ENCODE measurements at places on chromosomes 1 and 21.

- no peak for DNase-seq
Observed at GRCh38 chr21:31912501-31912900, 39.7 kb downstream of the HUNK start.

- no peak for DNase-seq
Observed at GRCh38 chr1:193270996-193271395, 84.6 kb upstream of the B3GALT2 start.

- DNase-seq = no peak
Observed at GRCh38 chr1:198253259-198253658, 96.5 kb downstream of the NEK7 start.

DNA sequence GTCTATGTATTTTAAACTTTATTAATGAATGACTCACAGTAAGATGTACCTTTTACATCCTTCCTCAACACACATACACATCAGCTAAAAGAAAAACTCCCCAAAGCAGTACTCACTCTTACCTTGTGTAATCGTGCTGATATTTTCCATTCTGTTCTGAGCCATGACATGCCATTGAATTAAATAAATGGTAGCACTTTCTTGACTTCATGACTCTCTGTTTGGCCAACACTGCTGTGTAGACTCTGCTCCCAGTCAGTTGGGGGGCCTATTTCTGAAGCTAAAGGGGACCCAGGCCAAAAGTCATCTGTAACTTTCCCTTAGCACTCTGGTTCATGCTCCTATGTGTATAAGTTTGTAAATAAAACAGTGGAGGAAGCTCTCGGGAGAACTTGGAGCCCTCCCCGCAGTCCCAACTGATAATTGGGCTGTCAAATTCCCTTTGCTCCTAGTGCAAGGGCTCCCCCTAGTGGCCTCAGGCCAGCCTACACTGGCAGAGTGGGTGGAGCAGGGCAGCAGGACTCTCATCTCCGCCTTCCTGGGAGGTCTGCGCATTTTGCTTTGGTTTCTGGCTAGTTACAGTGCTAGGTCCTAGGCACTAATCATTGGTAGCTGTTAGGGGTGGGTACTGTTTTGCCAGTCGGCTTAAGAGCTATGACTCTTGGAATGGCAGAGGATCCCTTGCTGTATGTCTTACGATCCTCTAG lies 1.7 kb upstream of the FYB2 start:
- no peak for DNase-seq

- DNase-seq = no peak
Observed at GRCh38 chr1:246761396-246761795, 37.2 kb downstream of the SCCPDH start.

DNA sequence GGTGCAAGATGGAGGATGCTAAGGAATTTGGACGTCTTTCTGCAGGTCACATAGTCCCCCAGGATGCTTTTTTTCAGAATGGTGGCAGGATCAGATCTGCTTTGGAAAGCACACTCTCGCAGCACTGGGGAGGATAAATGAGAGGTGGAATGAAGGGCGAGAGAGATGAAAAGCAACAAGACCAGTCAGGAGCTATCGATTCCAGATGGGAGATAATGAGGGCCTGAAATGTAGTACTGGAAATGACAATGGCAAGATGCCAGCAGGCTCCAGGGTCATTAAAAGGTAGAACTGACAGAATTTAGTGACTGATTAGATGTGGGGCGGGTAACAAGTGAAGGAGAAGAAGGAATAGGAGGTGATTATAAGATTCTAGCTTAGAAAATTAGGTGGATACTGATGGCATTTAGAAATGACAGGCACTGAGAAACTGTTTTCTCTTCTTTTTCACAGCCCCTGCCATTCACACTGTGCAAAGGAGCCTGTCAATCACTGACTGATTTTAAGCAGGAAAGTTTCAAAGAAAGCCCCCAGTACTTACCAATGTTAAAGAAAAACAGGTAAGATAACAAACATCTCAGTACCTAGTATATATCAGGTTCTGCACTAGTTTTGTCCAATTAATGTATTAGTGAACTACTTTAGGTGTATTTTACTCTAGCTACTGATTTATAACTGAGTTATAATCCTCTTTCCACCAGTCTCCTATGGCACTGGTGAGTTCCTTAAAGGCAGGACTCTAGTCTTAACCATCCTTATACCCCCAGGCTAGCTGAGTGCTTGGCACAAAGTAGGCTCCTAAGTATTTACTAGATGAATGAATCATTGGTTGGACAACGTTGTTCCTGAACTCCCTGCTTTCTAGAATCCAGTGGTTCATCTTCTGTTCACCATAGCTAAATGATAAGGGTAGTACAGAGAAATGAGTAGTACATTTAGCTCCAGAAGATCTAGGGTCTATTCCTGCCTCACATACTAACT lies 9.2 kb downstream of the PIGM start:
- no peak for DNase-seq

DNA sequence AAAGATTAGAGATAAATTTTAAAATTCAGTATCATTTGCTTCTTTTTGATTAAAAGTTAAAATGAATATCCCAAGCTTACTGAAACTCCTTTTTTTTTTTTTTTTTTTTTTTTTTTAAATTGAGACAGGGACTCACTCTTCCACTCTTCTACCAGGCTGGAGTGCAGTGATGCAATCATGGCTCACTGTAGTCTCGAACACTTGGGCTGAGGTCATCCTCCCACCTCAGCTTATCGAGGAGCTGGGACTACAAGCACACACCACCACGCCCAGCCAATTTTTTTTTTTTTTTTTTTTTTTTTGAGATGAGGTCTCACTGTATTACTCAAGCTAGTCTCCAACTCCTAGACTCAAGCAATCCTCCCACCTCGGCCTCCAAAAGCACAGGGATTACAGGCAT lies 92.1 kb upstream of the RGS18 start:
- DNase-seq = no peak

GRCh38 chr1:36842448-36842847 lies 191.9 kb downstream of the GRIK3 start:
- no peak for DNase-seq

GRCh38 chr1:7852804-7853683 lies at the start of gene UTS2:
UTS2 (minus strand) TSS chr1:7853065; CDS start chr1:7853003, 62 bp downstream.
- no peak for DNase-seq

GRCh38 chr1:244365809-244366208 lies 85.9 kb downstream of the ADSS2 start:
- no peak for DNase-seq

- no peak for DNase-seq
Observed at GRCh38 chr1:174407665-174408064, 40.1 kb upstream of the GPR52 start.

DNA sequence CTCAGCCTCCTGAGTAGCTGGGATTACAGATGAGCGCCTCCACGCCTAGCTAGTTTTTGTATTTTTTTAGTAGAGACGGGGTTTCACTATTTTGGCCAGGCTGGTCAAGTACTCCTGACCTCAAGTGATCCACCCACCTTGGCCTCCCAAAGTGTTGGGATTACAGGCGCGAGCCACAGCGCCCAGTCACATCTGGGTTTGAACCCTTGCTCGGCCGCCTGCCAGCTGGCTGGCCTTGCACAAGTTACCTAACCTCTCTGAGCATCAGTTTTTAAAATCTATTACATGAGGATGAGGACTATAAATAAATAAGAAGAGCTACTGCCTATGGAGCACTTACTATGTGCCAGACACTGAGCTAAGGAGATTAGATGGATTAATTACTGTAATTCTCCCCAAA lies 17.7 kb upstream of the PADI2 start:
- no peak for DNase-seq

GRCh38 chr1:39828734-39829133 lies 40.1 kb upstream of the BMP8B start:
- no peak for DNase-seq

DNA sequence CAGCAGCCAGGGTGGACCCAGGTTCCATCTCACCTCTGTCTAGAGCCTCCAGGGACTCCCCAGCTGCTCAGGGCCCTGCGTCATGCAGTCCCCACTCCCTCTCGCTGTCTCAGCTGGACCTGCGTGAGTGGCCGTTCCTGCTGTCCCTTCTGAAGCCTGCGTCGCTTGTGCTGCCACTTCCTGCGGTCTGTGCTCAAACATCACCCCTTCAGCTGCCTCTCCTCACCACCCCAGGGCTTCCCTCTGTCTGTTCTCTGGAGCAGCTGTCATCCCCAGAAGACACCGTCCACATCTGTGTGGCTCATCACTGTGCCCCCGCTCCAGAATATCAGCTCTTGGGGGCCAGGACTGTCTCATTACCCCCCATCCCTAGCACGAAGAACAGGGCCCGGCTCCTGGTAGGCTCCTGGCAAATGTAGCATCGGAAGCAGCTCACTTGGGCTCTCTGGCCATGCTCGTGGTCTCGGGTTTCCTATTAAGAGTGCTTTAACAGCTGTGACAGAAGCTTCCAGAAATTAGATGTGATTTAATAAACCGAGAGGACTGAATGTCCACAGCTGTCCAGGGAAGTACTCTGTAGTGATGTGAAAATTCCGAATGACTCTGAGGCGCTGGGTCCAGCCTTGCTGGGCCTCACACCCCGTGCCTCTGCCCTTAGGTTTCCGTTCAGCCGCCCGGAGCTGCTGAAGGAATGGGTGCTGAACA lies 3.3 kb downstream of the THAP3 start:
- no peak for DNase-seq

DNA sequence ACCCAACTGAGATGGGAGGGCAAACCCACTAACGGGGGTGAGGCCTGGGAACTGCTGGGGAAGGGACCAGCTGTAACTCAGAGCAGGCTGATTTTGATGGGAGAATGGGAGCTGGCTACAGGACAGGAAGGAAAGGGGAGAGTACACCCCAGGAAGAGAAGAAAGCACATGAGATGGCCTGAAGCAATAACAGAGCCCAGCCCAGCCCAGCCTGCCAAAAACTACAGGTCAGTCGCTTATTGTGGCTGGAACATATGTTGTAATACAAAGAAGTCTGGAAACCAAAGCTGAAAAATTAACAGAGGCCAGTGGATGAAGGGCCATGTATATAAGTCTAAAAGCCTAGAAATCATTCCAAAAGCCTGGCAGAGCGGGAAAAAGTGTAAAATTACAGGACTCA lies 1.6 kb downstream of the ITLN2 start:
- DNase-seq = no peak

GRCh38 chr1:74328851-74329250 lies 93.7 kb downstream of the TNNI3K start:
- DNase-seq = no peak

GRCh38 chr1:9351654-9352271 lies 59.1 kb downstream of the SPSB1 start:
- no peak for DNase-seq

DNA sequence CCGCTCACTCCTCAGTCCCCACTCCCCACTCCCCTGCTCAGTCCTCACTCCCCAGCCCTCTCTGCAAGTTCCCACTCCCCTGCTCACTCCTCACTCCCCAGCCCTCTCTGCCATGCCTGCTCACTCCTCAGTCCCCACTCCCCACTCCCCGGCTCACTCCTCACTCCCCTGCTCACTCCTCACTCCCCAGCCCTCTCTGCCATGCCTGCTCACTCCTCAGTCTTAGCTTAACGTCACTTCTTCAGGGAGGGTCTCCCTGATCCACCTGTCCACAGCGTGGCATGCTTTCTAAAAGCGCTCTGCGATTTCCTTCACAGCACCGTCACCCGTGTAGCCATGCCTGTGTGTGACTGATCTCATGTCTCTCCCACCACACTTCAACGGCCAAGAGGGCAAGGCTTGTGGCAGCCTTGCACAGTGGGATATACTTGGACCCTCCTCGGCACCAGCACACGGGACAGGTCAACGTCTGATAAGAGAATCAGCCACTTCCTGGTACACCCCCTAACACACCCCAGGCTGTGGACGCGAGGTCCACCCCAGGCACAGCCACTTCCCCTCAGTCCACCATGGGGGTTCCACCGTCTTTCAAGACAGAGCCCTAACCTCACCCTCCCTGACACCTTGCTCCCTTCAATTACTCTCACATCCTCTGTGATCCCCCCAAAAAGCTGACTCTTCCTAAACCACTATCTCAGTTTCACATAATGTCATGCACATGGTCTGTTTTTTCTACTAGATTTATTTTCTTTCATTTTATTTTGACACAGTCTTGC lies 14.0 kb downstream of the PRDM15 start:
- DNase-seq = no peak

GRCh38 chr1:172354291-172355274 lies 65.9 kb upstream of the C1orf105 start:
- no peak for DNase-seq

- DNase-seq = peak; percentile 54
Observed at GRCh38 chr21:37546949-37547614, 180.5 kb downstream of the DYRK1A start.

DNA sequence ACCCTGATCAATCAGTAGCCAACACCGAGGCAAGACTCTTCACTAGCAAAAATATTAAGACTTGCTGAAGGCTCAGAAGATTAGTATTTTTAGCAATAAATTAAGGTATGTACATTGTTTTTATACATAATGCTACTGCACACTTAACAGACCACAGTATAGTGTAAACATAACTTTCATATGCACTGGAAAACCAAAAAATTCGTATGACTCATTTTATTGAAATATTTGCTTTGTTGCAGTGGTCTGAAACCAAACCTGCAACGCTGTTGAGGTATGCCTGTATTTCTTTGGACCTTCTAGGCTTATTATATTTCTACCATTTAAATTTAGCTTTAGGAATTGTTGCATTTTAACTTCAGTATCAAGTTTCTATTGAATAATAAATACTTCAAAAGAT lies 65.8 kb upstream of the BCL9 start:
- DNase-seq = no peak

- DNase-seq = no peak
Observed at GRCh38 chr1:8939362-8939995, 6.2 kb upstream of the CA6 start.

DNA sequence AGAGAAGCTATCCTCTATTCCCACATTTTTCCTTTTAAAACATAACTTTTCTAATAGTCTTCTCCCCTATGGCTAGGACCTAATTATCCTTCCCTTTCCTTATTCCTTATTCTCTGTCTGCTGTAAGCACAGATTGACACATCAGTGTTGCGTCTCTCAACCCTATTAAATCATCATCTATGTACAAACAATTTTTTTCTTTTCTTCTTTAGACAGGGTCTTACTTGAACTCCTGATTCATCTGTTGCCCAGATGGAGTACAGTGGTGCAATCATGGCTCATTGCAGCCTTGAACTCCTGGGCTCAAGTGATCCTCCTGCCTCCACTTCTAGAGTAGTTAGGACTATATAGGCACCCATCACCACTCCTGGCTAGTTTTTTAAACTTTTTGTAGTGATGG lies 8.3 kb downstream of the KLHDC9 start:
- no peak for DNase-seq

DNA sequence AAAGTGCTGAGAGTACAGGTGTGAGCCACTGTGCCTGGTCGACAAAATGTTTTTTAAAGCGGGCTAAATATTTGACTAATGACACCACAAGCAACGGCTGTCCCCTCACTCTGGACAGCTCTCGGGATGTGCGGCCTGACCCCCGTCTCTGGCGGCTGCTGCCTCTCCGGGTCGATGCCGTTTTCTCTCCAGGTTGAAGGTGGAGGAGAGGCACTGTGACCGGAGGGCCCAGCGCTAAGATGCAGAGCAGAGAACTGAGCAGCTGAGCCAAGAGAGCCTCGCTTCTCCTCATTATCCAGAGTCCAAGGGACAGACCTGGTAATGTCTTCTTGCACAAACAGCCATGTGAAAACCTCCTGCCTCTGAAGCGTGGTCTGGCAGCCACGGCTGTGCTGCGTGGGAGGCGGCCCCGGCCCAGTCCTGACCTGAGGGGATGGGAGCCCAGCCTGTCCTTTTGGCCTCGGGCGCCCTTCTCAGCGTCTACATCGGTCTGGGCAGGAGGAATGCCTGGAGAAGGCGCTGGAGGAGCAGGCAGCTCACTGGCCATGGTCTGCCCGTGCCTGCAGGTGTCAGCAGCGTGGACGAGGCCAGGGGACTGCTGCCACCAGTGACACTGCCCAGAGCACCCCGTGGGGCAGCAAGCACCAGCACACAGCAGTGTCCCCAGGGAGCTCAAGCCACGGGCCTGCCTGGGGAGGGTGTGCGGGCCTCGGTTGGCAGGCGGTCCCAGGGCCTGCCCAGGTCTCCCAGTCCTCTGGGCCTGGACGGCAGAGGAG lies 10.3 kb downstream of the MORN1 start:
- no peak for DNase-seq

Data from kidney epithelial cell (primary cell).